Activated T-cell treated with anti-CD3 and anti-CD28 coated beads, Interleukin-2, amount 50 U/mL, for 72 hours (primary cell): ENCODE measurements at places on chromosomes 1 and 21. TPM values are rescaled to one million over a fixed set of nuclear protein-coding genes. Genes with fewer than 3 reads are reported as not detected.
A peak's percentile ranks its signal among the peaks of the same experiment; 100 is the strongest.

DNA sequence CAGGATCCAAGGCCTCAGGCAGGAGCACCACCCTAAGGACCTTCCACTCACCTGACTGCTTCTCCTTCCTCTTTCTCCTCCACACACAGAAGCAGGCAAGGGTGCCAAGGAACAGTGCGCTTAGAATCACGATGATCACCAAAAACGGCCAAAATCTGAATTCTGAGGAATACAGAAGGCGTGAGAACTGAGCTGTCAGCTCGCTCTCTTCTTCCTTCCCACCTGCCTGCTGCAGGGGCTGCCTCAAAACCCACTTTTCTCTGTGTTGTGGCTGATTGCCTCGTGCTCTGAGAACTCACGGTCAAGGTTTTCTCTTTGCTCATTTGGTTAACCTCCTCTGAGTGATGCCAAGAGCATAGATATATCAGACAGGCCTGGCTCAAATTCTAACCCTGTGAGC, 23.8 kb downstream of the CD244 start:
- DNase-seq = peak; percentile 42

DNA sequence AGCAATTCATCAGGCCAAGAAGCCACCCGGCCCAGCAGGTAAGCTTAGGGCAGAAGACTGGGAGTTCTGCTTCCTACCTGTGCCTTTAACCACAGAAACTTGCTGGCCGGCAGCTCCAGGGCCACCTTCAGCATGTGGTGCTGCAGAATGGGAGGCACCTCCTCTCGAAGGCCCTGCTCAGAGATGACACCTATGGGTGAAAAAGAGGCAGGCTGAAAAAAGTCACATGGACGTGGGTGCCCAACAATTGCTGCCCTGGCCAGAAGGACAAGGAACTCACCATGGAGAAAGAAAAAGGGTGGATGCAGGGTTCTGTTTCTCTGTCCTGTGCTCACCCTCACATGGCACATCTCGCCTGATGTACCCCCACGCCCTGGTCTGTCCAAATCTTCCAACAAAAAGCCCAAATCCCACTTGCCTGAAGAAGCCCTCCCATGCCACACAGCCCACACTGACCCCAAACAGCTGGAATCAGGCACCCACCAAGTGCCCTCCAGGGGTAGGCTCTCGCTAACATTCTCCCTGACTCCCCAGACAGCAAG, 33.0 kb downstream of the URB1 start:
- no peak for DNase-seq

- DNase-seq = no peak
Observed at GRCh38 chr1:225746361-225747179, 31.1 kb upstream of the SRP9 start.

DNA sequence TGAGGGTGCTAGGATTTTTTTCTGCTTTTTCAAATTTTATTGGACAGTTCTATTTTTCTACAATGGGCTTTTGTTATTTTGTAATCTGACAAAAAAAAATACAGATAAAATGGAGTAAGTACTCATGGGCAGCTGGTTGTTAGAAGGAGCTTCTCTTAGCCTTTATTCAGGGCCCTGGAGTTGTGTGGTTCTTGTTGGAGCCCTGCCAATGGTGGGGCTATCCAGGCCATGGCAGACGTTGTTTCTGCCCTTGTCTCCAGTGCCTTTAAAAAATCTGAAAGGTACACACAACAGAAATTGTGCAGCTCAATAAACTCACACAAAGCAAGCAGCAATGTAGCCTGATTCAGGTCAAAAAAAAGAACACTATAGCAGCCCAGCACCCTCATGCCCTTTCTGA, 153.5 kb upstream of the GALNT2 start:
- DNase-seq = no peak

DNA sequence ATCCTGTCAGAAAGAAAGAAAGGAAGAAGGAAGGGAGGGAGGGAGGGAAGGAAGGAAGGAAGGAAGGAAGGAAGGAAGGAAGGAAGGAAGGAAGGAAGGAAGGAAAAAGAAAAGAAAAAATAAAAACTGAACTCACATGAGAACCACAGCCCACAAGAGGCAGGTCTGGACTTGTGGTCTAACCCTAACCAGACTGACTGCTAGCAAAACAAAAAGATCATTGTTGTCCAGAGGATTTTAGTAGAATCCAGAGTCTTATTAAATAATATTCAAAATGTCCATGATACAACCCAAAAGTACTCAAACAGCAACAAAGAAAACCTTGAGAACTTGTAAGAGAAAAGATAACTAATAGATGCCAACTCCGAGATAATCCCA, 4.7 kb upstream of the ITGB2 start:
- no peak for DNase-seq

DNA sequence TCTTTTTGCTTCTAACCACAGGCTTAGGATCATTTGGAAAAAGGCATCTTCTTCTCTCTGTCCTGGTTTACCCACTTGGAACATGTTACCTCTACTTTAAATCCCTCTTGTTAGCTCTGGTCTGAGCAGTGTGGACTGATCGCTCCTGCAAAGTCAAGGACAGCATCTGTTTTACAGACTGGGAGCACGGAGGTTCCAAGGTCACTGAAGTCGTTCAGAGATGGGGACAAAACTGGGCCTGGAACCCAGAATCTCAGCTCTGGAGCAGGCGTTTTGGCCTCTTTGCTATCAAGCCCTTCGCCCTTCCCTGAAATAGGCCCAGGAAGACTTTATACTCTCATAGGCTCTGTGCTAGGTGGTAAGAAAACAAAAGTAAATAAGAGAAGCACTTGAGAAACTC, 11.3 kb upstream of the MUTYH start:
- no peak for DNase-seq

GRCh38 chr21:34802180-34802899, 133.5 kb downstream of the CLIC6 start:
- no peak for DNase-seq

The RIIAD1 gene
- not detected for total RNA-seq

The TDRD5 gene
- not detected for total RNA-seq
